ENCODE measurements at places on chromosomes 5 and 9.

DNA sequence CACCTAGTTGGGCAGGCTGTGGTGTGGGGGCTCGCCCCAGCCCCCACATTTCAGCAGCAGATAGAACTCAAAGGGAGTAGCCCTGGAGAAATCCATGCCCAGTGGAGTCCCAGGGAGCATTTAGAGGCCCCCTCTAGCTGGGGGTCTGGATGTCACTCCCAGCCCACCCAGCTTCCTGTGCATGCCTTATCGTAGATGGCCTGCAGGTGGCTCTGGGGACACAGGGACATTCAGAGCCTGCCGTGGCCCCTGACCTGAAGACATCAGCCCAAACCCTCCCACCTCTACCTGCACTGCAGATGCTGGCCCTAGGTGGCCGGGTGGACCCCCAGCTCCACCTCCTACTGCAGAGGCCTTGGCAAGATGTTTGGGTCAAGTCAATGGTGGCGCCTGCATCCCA is 49.0 kb upstream of the LMX1B start:
- DNase-seq = no peak

DNA sequence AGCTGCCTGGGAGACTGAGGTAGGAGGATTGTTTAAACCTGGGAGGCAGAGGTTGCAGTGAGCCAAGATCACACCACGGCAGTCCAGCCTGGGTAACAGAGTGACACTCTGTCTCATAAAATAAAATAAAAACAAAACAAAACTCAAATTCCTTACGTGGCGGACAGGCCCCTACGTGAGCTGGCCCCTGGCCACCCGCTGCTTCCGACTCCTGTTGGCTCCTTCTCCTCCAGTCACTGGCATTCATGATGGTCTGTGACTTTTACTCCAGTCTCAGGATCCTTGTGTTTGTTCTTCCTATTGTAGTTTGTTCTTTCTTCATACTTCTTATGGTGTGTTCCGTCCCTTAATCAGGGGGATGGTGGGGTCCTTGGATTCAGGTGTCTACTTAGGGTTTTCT is 28.5 kb upstream of the ZFR start:
- no peak for DNase-seq

DNA sequence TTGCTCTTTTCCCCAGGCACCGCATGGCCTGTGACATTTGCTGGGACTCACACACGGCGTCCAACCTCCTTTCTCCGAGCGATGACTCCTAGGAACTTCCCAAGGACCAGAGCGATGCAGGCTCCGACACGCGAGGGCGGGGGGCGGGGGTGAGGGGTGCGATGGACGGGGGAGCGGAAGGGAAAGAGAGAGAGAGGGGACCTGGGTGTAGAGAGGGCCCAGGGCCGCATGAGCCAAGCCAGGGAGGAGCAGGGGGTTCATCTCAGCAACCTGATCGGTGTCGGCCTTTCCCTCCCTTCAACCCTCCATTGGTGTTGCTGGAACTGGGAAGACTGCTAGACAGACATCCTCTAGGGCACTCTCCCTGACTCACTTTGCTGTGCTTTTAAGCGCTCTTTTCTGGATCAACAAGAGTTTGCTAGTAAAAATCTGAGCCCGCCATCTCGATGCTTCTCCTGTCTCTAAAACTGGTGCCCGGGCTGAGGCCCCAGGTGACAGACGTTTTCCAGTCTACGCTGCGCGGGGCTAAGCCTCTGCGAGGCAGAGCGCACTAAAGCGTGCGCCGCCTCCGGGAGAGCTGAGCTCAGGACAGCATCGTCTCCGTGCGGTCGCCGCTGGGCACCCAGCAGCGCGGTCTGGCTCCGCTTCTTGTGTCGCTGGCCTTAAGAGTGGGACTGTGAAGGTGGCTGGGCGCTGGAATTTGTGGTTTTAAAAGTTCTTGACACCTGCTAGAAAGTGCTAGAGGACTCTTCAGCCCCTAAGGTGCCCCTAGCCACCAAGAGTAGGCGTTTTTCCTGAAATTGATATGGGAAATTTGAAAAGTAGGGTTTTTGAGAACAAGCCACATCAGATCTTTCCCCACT is 1.0 kb upstream of the TSLP start:
- no peak for DNase-seq

GRCh38 chr5:79588696-79589095 is 23.5 kb upstream of the TENT2 start:
- DNase-seq = no peak

DNA sequence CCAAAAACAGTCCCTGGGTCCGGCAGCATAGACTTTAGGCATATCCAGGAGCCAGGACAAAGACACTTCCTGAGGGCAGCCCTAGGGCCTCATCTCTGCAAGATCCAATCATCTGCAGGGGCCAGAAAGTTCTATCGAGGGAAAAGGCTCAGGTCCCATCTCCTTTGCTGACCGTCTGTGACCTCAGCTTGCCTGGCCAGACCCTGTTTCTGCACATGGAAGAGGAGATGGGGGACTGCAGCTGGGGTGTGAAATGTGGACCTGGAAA is 51.0 kb upstream of the FCN1 start:
- no peak for DNase-seq

DNA sequence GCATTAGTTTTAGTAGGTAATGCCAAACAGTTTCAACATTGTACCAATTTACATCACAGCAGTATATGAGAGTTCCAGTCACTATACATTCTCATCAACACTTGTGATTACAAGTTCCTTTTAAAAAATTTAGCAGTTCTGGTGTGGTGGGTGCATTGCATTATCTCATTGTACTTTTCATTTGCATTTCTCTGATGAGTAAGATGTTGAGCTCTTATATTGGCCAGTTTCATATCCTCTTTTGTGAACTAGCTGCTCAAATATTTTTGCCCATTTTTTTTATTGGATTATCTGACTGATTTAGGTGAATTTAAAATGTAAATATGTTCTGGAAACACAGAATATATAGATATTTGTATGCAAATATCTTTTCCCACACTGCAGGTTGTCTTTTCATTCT is 160.9 kb upstream of the NR3C1 start:
- DNase-seq = no peak

DNA sequence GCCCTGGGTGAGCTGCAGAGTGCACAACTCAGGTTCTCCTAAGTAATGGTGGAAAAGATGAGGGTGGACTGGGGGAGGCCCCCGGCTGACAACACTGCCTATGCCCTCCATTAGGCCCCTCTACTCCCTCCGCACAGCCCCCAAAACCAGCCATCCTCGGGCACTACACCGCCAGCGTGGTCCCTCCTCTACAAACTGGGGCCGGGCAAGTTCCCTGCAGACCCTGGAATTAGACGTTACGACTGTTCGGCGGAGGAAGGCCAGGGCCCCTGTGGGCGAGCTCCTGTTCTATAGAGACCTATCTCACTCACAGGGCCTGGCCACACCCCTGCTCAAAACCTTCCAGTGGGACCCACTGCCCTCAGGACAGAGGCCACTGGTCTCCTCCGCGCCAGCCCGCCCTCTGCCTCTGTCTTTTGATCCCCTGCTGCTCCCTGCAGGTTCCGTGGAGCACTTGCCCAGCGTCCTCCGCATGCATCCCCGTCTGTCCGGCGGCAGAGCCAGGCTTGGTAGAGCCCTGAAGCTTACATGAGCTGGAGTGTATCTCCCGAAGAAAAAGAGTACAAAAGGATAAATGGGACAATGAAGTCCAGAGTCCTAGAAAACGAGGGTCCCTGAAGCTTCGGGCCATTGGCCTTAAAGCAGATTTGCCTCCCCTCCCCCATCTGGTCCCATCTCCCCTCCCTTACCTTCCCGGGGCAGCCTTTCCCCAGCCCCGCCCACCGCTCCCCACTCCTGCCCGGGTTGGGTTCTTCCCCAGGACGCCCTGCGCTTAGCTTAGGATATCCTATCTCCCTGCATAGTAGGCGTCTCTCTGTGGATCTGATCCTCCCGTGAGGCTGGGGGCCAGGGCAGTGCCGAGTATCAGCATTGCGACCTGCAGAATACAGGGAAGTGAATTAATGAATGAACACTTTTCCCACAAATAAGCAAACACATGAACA is 71.3 kb downstream of the HRH2 start:
- DNase-seq = no peak

GRCh38 chr5:156481741-156482140 is 154.8 kb downstream of the SGCD start:
- no peak for DNase-seq

DNA sequence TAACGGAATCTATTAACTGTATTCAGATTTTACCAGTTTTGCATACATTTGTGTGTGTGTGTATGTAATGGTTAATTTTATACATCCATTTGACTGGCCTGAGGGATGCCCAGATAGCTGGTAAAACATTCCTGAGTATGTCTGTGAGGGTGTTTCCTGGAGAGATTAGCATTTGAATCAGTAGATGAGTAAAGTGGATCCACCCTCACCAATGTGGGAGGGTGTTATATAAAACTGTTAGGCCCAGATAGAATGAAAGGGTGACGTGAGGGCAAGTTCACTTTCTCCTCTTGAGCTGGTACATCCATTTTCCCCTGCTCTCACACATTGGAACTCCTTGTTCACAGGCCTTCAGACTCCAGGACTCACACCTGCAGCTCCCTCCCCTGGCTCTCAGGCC is 88.7 kb downstream of the EMB start:
- no peak for DNase-seq

GRCh38 chr9:135281791-135282737 is 194.6 kb downstream of the OLFM1 start:
- peak; percentile 61 for DNase-seq

GRCh38 chr5:151632524-151632923 is 41.4 kb upstream of the FAT2 start:
- DNase-seq = no peak

- peak; percentile 76 for DNase-seq
Measured at GRCh38 chr9:92790542-92791527, 26.2 kb upstream of the BICD2 start.

DNA sequence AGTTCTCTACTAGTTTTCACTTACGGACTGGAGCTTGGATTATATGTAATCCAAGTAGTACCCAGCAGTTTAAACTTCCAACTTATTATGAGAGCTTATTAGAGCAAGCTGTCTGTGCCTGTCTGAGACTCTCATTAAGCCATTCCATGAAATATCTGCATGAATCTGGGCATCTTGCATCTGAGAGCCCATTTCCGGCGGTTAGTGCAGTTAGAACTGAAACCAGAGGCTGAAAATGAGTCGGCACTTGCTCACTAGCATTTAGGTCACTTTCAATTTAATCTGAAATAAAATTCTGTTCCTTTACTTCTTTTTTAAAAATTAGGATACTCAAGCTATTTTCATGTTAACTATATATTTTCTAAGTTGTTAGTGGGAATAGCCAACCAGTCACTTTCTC is 102.2 kb downstream of the MEGF10 start:
- no peak for DNase-seq

DNA sequence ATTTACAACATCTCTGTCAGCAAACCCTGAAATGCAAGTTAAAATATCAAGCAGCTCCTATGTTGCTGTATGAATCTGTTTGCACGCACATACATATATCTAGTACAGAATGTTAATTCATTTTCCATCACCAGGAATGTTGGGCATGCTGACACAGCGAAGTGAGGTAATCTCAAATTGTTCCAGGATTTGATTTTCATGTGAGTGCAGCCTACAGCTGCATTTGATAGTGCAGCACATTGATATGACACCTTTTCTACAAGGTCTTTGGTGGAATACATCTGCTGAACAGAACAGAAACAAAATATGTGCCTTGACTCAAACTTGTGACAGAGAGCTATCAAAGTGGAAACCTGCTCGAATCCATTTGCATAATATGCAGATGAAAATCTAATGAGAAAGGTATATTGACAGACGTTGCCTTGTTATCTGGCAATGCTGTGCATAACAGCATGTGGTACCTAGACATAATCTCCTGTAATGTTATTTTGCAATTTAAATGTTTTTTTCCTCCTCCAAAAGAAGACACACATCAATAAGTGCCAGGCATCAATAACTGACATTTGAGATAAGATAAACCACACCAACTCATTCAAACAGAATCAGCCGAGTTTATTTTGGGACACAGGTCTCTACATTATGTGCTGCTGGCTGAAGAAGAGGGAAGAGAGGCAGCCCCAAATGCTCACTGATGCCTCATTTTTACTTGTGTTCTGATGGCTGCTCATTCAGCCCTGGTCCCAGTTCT is 512.2 kb downstream of the ZNF608 start:
- no peak for DNase-seq

DNA sequence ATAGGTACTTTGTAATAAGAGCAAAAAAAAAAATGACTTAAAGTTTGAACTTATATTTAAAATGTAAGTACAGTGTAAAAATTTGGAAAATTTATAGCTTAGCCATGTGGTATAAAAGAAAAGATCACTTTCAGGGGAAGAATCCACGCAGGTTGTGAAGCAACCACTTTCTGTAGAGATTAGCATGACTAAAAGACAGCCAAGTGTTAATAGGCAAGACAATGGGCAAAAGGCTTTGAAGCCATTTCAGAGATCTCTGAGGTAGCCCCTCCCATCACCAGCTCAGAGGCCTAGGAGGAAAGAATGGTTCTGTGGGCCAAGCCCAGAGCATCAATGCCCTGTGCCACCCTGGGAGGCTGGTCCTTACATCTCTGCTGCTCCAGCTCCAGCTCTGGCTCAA is 346.3 kb upstream of the CHD1 start:
- DNase-seq = no peak

DNA sequence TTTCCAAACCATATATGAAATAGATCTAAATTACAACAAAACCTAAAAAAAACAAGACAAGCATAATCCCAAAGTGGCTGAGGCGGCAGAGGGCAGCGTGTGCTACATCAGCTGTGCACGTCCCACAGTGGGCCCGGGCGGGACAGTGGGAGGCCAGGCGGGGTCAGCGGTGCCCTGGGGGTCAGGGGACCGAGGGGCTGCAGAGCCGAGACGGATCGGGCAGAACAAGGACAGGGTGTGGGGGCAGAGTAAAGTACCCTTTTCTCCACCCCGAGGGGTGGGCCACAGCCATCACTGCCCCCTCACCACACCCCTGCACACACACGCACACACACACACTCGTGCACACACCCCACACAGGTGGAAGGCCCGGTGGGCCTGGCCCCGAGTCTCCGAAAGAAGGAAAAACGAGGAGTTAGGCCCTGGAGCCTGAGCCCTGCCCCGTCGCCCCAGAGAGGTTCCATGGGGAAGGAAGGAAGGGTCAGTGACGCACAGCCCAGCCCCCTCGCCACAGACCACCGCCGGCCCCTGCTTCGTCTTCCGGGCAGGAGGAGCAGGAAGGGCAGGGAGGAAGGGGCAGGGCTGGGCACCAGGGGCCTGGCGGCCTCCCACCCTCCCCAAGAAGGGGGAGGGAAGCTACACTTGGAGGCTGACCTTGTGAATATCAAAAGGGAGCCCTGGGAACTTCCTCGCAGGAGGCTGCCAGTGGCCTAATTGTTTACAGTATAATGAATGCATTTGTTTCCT is 49.6 kb upstream of the UBAC1 start:
- DNase-seq = no peak

- no peak for DNase-seq
Measured at GRCh38 chr9:19018201-19018600, 14.8 kb downstream of the SAXO1 start.

Measured in mammary epithelial cell (primary cell).